Stimulated activated CD8-positive, alpha-beta memory T cell treated with anti-CD3 and anti-CD28 coated beads, Interleukin-2, amount 100 ng/mL, for 1 hour (primary cell): ENCODE measurements at places on chromosomes 1 and 21.

DNA sequence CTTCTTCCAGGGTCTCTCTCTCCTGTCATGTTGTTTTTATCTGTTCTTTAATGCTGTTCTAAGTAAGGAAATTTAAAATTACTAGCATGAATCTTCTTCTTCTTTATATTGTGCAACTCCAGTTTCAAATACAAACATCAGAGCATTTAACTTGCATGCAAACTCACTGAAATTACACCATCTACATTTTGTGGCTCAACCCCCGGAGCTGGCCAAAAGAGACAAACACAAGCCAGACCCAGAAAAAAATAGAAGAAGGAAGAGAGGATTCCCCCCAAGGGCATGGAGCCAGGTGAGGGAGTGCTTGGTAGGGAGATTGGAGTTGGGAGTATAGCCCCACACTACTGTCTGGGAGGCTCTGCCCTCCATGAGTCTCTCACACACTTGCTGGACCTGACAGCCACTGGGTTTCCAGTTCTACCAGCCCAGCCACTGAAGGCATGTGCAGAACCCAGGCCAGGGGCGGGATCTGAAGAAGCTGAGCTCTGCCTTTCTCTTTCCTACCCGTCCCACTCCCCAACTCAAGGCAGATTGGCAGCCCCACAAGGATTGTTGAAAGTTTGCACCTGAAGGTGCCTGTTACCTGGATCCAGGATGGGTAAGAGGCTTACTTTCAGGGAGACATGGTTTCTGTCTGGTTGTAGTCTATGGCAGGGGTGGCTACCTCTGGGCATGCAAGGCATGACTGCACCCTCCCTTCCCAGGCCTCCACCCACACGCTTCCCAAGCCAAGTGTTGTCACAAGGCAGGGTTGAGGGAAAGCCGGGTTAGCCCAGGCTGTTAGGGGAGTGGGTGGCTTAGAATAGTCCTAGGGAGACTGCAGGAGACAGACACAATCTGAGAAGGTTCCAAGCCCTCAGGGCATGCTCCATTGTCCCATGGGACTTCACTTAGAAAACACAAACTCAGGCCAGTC is 297.2 kb downstream of the TGFB2 start:
- DNase-seq, result no peak

GRCh38 chr21:23488245-23488644 is 2119.0 kb downstream of the MRPL39 start:
- DNase-seq, result no peak

- no peak for DNase-seq
Measured at GRCh38 chr1:18128298-18128697, 20.7 kb downstream of the IGSF21 start.

- no peak for DNase-seq
Measured at GRCh38 chr1:84365225-84366221, 32.8 kb upstream of the DNASE2B start.

DNA sequence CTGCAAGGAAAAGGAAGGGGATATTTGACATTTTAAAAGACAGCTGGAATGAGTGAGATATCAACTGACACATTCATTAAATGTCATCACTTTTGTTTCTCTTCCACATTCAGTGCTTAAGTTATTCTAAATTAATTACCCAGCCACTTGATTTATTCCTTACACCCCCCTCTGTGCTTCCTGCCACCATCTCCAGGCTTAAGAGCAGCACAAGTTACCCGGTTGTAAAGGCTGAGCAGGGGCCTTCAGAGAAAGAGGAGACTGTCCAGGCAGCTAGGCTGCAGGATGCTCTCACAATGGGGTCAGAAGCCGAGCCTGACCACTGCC is 71.4 kb downstream of the SYT6 start:
- no peak for DNase-seq

GRCh38 chr1:61779231-61779630 is 37.0 kb downstream of the PATJ start:
- no peak for DNase-seq

GRCh38 chr21:24881506-24881905 is 725.8 kb downstream of the MRPL39 start:
- DNase-seq, result no peak

DNA sequence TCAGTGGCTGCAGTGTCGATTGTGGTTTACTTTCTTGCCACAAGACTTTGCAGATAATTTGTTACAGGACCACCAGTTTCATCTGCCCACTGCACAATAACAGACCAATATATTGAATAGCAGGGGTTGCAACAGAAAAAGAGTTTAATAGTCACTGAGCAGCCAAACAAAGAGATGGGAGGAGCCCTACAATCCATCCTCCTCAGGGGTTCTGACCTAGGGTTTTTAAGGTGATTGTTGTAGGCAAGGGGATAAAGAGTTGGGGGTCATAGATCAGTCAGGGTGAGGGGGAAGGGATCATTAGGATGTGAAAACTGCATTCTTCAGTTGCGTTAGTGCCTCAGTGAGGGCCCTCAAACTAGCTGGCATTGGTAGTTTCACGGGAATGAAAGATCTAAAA is 110.7 kb upstream of the OLFM3 start:
- no peak for DNase-seq

DNA sequence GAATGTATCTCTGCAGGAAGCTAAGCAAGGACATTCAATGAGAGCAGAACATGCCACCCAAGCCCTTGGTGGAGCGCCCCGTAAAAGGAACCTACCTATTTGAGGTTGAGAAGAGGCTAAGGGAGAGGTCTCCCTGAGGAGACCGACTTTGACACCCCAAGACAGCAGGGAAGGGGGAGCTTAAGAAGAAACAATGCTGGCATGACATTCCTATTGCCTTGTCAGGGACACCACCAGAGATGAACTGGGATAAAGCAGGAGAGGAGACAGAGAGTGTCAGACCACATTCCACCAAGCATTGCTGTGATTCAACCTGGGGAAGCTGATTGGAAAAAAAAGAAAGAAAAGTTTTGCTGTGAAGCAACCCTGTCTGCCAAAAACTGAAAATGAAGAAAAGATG is 13.3 kb upstream of the S100A2 start:
- DNase-seq, result no peak

DNA sequence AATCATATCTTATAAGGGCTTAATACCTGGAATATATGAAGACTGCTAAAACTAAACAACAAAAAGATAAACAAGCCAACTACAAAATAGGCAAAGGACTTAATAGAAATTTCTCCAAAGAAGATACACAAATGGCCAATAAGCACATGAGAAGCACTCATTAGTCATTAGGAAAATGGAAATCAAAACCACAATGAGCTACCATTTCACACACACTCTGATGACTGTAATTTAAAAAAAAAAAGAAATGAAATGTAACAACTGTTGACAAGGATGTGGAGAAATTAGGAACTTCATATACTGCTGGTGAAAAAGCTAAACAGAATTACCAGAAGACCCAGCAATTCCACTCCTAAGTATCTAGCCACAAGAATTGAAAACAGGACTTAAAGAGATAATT is 374.2 kb upstream of the ZP4 start:
- DNase-seq, result no peak

- no peak for DNase-seq
Measured at GRCh38 chr1:21285055-21285372, 5.2 kb downstream of the ECE1 start.

DNA sequence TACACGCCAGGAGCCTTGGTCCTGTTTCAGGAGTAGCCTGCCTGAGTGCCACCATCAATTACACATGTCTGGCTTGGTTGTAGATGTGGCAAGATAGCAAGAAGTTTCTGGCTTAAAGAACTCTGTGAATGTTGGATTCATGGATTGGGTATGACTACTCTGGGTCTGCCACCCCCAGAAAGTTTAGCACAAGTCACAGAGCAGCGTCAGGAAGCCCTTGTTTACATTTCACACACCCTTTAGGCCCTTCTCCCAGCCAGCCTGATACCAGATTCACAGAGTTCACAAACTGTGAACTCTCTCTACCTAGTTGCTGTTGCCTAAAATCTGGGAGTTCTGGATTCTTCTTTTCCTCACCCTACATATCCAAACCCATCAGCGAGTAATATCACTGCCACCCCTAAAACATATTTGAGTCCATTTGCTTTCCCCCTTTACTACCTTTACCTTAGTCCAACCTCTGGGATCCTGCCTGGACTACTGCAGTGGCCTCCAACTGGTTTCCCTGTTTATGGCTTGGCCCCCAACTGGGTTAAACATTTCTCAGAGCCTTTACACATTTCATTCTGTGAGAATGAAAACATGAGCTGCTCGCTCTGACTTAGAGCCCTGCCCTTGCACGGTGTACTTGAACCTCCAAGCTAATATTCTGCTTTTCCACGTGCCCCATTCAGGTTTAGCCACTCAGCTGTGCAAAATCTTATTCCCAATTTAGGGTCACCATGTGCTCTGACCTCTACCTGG is 4.1 kb upstream of the CCDC24 start:
- no peak for DNase-seq

DNA sequence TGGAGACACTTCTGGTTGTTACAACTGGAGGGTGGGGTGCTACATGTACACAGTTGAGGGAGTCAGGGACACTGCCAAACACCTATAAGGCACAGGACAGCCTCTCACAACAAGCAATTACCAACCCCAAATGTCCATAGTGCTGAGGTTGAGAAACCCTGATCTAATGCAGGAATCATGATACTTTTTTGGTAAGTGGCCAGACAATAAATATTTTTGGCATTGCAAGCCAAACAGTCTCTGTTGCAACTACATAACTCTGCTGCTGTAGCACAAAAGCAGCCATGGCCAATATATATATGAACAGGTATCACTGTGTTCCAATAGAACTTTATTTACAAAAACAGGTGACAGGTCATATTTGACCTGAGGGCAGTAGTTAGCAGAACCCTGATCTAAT is 177.5 kb downstream of the ASTN1 start:
- no peak for DNase-seq

DNA sequence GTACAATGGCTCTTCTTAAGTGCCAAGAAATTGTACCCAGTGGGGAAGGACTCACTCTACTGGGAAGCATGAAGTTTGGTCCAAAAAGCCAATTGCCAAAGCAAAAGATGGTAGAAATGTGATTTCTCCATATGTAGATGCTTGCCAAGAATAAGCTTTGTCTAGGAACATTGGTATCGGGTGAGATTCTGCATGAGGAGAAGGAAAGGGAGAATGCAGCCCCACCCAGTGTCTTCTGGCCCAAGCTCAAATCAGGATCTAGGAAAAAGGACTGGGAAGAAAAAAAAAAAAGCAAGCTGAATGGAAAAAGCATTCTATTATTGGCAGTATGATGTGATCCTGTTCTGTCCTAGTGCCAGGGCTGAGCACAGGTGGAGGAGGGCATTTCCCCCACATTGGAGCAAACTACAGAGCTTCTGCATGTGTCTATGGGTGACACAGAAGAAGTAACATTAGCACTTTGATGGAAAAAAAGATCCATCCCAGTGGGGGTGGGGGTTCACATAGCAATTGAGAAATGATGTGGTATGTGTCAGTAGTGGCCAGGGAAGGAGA is 226.6 kb downstream of the KCNH1 start:
- no peak for DNase-seq

- no peak for DNase-seq
Measured at GRCh38 chr1:9101510-9102146, 27.3 kb downstream of the GPR157 start.

DNA sequence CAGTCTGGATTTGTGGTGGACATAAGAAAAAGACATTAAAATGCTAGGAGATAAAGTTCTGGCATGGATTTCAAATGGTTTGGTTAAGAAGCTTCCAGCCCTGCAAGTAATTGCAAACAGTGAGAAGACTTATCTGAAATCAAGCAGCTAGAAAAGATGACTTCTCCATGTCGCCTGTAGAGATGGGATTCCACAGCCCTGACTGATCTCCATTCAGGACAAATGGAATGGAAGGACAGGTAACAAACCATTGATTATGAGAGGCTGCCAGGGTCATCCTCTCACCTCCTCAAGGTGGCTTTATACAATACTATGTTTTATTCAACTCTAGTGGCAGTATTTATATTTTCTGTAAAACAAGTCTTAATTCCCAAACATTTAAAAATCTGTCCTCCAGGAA is 237.9 kb downstream of the HLX start:
- DNase-seq, result no peak

- no peak for DNase-seq
Measured at GRCh38 chr1:21297975-21298374, 7.7 kb upstream of the ECE1 start.

DNA sequence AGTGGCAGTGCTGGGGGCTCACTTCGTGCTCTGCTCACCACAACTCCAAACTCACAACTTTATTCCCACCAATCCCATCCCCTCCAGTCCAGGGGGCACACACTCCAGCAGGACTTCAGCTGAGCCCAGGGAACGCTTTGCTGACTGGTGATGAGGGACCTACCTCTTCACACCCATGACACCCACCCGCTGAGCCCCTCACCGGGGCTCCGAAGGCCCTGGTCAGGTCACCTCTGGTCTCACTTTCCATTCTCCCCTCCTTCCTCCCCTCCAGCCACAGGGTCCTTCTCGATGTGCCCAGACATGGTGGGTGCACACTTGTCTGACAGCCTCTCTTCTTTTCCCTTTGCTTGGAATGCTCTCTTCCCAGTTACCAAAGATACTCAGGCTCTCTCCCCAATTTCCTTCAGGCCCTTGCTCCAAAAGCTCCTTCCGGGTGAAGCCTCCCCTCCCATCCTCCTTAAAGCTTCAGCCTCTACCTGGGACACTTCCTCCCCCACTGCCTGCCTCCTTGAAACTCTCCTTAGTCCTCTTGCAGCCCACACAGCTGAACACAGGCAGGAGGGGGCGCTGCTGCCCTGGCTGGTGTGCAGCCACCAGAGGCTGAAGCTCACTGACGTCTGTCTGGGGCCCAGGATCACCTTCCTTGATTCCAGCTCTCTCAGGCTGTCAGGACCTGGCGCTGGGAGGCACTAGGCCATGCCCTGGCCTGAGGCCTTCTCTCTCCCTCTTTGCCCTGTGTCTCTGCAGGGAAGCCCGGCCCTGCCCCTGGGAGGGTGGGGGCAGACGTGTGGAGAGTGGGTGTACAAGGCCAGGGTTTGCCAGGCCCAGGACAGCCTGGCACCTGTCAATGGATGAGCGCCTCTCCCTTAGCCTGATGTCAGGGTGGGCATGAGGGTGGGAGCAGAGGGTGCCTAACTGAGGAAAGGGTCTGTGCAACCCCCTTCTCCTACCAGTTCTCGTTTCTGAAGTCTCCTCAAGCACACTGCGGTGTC is 1.6 kb downstream of the KCNE1 start:
- no peak for DNase-seq

DNA sequence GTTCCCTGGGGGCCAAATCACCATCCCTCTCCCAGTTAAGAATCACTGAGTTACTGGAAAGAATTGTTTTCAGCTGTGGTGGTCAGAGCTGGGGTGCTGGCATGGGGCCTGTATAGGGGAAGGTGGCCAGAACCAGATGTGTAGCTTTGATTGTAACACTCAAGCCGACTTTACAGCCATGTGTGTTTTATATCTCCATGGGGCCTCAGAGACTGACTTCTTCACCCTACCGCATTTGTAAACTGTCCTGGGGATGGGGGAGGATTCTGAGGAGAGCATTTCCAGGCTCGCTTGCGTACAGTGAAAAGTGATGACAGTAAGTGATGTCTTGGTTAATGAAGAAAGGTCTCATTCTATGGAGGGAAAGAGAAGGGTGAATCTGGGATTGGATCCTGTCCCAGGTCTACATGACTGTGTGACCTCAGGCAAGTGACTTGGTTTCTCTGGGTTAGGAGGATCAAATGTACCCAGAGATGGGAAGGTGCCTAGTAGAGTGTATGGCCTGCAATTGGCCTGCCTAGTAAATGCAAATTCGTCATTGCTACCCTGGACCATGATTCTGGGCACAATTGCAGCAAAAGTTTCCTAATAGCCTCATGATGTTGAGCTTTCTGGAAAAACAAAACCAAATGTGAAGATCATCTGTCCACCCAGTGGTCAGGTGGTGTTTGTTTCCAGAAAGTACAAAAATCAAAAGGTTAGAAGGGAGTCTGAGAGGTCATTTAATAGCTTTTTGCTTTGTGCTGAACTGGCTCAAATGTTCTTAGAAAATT is 49.7 kb upstream of the RCC2 start:
- DNase-seq, result no peak
